WTC11 (cell line): ENCODE measurements at places on chromosomes 7 and 10. TPM values are rescaled to one million over a fixed set of nuclear protein-coding genes. Genes with fewer than 3 reads are reported as not detected.

The TFR2 gene
- total RNA-seq, result 5.7 to 7.1 TPM (median 5.8 TPM) in 3 replicates

The FRMD4A gene
- 17.5 to 35.5 TPM (median 22.9 TPM) in 3 replicates for total RNA-seq

The ICA1 gene
- total RNA-seq, result 31.2 to 36.8 TPM (median 33.4 TPM) in 3 replicates

The CLDN12 gene
- 39.4 to 47.5 TPM (median 44.1 TPM) in 3 replicates for total RNA-seq

The SLC12A9 gene
- 32.6 to 39.3 TPM (median 34.1 TPM) in 3 replicates for total RNA-seq
